ENCODE measurements at places on chromosomes 16 and 17. TPM values are rescaled to one million over a fixed set of nuclear protein-coding genes. Genes with fewer than 3 reads are reported as not detected.
A peak's percentile ranks its signal among the peaks of the same experiment; 100 is the strongest.

LSM12 gene
- 60.9 TPM for total RNA-seq

NDUFAF8 gene
- 64.2 TPM for total RNA-seq

NACA2 gene
- total RNA-seq, result not detected

TNFSF13 gene
- 46.4 TPM for total RNA-seq

GUCY2D gene
- total RNA-seq, result 0.79 TPM

OR4D1 gene
- not detected for total RNA-seq

ADAD2 gene
- not detected for total RNA-seq

COPZ2 gene
- 2.6 TPM for total RNA-seq

DNA sequence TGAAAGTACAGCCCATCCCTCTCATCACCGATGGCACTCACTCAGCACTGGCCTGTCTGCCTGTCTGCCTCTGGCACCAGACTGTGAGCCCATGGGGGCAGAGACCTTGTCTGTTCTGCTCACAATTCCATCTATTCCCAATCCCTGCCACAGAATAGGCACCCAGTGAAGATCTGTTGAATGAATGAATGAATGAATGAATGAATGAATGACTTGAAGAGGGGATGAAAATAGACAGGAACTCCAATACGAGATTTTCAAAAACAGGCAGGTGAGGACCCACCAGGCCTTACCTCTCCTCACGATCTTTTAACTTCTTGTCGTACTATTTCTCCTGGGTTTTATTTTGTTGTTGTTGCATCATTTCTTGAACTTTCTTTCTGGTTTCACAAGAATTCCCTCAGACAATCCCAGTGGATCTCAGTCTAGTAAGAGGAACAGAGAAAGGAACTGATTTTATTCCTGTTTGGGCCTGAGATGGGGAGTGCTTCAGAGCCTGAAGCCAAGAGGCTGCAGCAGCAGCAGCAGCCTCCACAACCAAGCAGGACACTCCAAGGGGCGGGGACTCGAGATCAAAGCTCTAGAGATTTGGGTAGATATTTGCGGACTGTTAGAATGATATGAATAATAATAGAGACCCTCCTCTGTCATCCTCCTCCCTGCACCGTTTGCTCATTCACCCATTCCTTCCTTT, 17.7 kb downstream of the KRT9 start:
- DNase-seq, result no peak
- H3K27ac ChIP-seq, result no peak overlapping the region
- H3K4me1 ChIP-seq, result peaks cover 55% of the 10 kb centered on the region
- no peaks in the 10 kb centered on the region for H3K27me3 ChIP-seq
- H3K4me3 ChIP-seq, result no peak overlapping the region
- H3K36me3 ChIP-seq, result no peaks in the 10 kb centered on the region

DNA sequence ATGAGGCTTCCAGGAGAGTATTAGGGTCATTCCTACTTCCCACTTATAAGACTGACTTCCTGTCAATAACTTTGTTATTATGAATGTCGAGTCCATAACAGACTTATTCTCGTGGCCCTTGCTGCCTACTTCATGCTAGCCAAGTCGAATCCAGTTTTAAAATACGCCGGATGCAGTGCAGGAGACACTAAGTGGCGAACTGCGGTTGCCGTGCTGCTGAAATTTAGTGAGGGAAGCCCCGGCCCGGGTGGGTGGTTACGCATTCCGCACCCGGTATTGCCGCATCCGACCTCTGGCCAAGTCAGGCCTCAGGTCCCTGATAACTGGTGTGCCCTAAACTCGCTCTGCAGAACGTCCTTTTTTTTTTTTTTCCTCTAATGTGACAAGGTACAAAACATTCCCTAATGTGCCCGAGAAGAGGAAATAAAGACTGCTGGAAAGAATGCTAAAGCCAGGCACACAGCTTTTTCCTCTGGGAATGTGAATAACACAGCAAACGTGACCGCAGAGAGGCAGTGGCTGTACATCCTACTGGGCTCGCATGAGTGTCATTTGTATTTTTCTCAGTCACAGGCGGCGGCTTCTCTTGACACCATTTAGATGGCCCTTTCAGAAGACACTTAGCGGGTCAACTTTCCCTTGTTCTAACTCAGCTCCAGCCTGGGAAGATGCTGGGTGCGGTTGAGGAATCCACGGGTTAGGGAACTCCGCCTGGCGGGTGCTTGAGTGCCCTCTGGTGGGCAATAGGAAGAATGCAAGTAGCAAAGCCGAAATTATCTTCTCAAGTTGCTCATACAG, 7.1 kb upstream of the AKTIP start:
- DNase-seq, result peak; percentile 49
- H3K27me3 ChIP-seq, result no peaks in the 10 kb centered on the region
- no peaks in the 10 kb centered on the region for H3K36me3 ChIP-seq

GRCh38 chr16:68396481-68396880, 51.8 kb downstream of the SMPD3 start:
- no peaks in the 10 kb centered on the region for H3K4me1 ChIP-seq
- H3K36me3 ChIP-seq, result no peaks in the 10 kb centered on the region
- no peak overlapping the region for H3K4me3 ChIP-seq
- no peak overlapping the region for H3K27ac ChIP-seq

- no peak overlapping the region for H3K4me3 ChIP-seq
- H3K27ac ChIP-seq, result no peak overlapping the region
- 0 out of 2 replicates have a peak, but pooled peaks cover 3% of the 10 kb centered on the region for H3K36me3 ChIP-seq
Observed at GRCh38 chr16:75262104-75262799, 10.8 kb upstream of the BCAR1 start.

DNA sequence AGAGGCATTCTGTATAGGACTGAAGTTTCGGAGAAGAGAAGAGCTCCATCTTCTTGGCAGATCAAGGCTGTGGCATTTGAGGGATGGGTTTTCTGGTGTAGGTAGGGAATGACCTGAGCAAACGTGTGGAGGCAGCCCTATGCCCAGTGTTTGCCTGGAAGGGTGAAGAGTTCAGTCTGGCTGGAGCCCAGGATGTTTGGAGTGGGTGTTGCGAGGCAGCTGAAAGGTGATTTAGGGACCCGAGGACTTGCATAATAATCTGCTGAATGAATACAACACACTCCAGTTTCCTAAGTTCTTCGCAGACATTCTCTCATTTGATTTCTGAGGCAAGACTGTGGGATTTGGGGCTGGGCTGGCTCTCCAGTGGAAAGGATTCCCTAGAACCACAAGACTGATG, 186.2 kb downstream of the CYLD start:
- H3K4me1 ChIP-seq, result no peaks in the 10 kb centered on the region
- no peak overlapping the region for H3K27ac ChIP-seq
- H3K4me3 ChIP-seq, result no peak overlapping the region

DNA sequence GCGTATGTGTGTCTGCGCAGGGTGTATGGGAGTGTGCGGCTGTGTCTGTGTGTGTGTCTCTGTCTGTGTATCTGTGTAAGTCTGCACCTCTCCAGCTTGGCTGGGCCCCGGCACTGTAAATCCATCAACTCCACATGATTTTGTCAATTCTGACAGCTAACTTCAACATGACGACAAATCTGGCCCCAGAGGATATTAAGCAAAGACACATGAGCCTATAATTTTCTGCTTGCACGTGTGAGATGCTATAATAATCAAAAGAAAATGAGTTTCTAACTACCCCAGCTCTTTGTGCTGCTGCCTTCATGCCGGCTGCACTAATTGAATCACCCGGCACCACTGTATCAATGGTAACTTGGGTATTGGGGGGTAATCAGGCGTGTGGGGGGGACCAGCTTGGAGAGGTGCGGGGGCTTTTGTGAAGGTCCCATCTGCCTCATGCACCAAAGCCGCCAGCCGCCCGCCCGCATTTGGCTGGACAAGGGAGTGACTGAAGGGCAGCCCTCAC, 57.6 kb upstream of the LHX1 start:
- H3K36me3 ChIP-seq, result no peaks in the 10 kb centered on the region
- no peaks in the 10 kb centered on the region for H3K27me3 ChIP-seq
- no peak overlapping the region for H3K27ac ChIP-seq
- H3K4me1 ChIP-seq, result no peaks in the 10 kb centered on the region
- DNase-seq, result no peak

- H3K27me3 ChIP-seq, result no peaks in the 10 kb centered on the region
- H3K4me3 ChIP-seq, result no peak overlapping the region
Observed at GRCh38 chr16:54690710-54691109, 240.0 kb upstream of the IRX5 start.

DNA sequence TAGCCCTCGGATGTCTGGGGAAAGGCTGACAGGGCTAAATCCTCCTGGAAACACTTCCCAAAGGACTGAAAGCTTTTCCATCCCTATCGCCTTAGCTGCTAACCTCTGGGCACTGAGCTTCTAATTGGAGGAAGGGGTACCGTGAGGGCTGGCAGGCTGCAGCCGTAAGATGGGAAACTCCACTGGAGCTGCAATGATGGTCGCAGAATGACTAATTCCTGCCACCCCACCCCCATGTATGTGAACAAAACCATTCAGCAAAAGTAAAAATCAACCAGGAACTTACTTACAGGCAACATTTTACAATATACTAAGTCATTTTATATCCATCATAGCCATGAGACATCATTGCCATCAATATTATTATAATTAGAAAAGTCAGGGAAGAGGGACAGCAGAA, 133.3 kb downstream of the ABCC12 start:
- H3K27me3 ChIP-seq, result no peaks in the 10 kb centered on the region
- no peak overlapping the region for H3K27ac ChIP-seq
- H3K36me3 ChIP-seq, result no peaks in the 10 kb centered on the region
- peaks cover 7% of the 10 kb centered on the region for H3K4me1 ChIP-seq

DNA sequence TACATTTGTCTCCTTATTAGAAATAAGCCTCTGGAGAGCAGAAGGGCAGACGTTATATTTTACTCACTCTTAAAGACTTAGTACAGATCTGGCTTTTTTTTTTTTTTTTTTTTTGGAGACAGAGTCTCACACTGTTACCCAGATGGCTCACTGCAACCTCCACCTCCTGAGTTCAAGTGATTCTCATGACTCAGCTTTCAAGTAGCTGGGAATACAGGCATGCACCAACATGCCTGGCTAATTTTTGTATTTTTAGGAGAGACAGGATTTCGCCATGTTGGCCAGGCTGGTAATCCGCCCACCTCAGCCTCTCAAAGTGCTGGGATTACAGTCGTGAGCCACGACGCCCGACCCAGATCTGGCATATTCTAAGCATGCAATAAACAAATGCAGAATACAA, 36.4 kb upstream of the TMEM97 start:
- H3K27me3 ChIP-seq, result no peaks in the 10 kb centered on the region
- peaks cover 30% of the 10 kb centered on the region for H3K4me1 ChIP-seq
- H3K36me3 ChIP-seq, result no peaks in the 10 kb centered on the region
- H3K27ac ChIP-seq, result no peak overlapping the region
- DNase-seq, result peak; percentile 25

GRCh38 chr17:70317421-70317820, 148.1 kb downstream of the KCNJ2 start:
- DNase-seq, result no peak
- H3K27me3 ChIP-seq, result no peaks in the 10 kb centered on the region
- H3K4me3 ChIP-seq, result no peak overlapping the region
- no peaks in the 10 kb centered on the region for H3K36me3 ChIP-seq
- no peak overlapping the region for H3K27ac ChIP-seq
- H3K4me1 ChIP-seq, result no peaks in the 10 kb centered on the region

DNA sequence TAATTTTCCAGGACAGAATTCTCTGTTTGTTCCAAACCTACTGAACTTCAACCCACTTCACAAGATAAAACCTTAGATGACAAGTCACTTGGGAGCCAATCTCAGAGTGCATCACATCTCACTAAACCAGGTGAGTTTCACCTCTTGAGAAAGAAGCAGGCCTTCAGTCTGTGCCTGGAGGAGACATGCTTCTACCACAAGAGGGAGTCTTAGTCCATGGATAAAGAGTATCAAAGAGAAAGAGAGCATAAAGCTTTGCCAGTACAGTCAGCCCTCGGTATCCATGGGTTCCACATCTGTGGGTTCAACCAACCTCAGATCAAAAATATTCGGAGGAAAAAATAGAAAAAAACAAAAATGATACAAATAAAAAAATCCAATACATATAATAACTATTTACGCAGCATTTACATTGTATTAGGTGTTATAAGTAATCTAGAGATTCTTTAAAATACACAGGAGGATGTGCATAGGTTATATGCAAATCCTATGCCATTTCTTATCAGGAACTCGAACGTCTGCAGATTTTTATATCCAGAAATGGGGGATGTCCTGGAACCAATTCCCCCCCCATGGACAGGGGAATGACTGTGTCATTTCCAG, 37.7 kb downstream of the DUSP14 start:
- H3K27ac ChIP-seq, result no peak overlapping the region
- peak; percentile 12 for DNase-seq
- no peaks in the 10 kb centered on the region for H3K36me3 ChIP-seq

- peaks cover 8% of the 10 kb centered on the region for H3K4me1 ChIP-seq
- no peak overlapping the region for H3K4me3 ChIP-seq
- no peak overlapping the region for H3K27ac ChIP-seq
- no peaks in the 10 kb centered on the region for H3K36me3 ChIP-seq
- DNase-seq, result no peak
Observed at GRCh38 chr17:43591779-43592562, 45.8 kb upstream of the ETV4 start.

DNA sequence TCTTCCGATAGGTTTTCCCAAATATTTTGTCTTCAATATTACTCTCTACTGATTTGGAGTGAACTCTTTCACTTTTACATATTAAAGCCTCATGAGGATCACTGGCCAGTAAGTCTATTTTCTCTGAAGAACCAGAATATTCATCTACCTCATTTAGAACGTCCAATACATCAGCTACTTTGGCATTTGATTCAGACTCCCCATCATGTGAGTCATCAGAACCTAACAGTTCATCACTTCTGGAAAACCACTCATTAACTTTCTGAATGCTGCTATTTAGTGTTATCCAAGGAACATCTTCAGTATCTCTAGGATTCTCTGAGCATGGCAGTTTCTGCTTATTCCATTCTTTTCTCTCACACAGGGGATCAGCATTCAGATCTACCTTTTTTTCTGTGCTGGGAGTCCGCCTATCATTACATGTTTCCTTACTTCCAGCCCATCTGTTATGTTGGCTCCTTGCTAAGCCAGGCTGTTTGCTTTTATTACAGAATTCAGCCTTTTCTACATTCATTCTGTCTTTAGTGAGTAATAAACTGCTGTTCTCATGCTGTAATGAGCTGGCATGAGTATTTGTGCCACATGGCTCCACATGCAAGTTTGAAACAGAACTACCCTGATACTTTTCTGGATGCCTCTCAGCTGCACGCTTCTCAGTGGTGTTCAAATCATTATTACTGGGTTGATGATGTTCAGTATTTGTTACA, 30.9 kb downstream of the BRCA1 start:
- no peaks in the 10 kb centered on the region for H3K27me3 ChIP-seq
- DNase-seq, result no peak
- H3K36me3 ChIP-seq, result 0 out of 2 replicates have a peak, but pooled peaks cover 7% of the 10 kb centered on the region
- H3K27ac ChIP-seq, result no peak overlapping the region
- H3K4me1 ChIP-seq, result no peaks in the 10 kb centered on the region

DNA sequence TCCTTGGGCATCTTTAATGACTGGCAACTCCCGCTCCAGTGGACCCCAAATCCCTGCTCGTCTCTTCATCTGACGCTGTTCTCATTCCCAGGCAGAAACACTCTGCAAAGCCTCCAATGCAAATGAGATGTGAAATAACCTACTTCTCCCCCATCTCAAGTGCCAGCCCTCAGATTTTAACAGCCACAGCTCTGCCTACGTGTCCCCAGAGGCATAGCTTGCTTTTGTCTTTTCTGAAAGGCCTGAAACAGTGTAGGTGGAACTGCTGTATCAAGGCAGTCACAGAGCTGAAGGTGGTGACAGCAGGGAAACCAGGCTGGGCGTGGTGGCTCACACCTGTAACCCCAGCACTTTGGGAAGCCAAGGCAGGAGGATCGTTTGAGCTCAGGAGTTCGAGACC, 14.7 kb downstream of the RPH3AL start:
- H3K27me3 ChIP-seq, result no peaks in the 10 kb centered on the region
- DNase-seq, result no peak
- H3K4me3 ChIP-seq, result no peak overlapping the region
- no peaks in the 10 kb centered on the region for H3K36me3 ChIP-seq
- no peaks in the 10 kb centered on the region for H3K4me1 ChIP-seq
